ENCODE measurements at places on chromosomes 16 and 17. TPM values are rescaled to one million over a fixed set of nuclear protein-coding genes. Genes with fewer than 3 reads are reported as not detected.

- peak; percentile 18 for DNase-seq
Measured at GRCh38 chr16:82439678-82440293, 187.0 kb upstream of the CDH13 start.

GRCh38 chr17:32985050-32985756 is 6.4 kb upstream of the SPACA3 start:
- DNase-seq: no peak

The OSGIN1 gene
- 57.5 TPM for total RNA-seq

The TBC1D3C gene
- total RNA-seq: not detected

DNA sequence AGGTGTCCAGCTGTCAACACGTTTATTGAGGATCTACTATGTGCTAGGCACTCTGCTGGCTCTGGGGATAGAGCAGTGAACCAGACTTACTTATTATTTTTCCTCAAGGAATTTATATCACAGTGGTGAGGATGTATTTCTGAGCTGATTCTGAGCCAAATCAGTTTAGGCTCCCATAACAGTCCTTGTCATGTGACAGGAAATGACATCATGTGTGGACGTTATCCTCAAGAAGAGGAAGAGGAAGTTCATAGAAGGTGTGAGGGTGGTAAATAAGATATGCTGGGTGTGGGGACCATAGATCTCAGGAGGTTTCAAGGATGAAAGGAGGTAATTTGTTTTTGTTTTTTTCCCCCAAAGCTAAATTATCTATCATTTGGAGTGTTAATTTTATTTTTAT is 873.5 kb upstream of the EEF2KMT start:
- no peak for DNase-seq

GRCh38 chr17:45104907-45105624 is 27.2 kb downstream of the PLCD3 start:
- no peak for DNase-seq

The COL1A1 gene
- 1.2 TPM for total RNA-seq

DNA sequence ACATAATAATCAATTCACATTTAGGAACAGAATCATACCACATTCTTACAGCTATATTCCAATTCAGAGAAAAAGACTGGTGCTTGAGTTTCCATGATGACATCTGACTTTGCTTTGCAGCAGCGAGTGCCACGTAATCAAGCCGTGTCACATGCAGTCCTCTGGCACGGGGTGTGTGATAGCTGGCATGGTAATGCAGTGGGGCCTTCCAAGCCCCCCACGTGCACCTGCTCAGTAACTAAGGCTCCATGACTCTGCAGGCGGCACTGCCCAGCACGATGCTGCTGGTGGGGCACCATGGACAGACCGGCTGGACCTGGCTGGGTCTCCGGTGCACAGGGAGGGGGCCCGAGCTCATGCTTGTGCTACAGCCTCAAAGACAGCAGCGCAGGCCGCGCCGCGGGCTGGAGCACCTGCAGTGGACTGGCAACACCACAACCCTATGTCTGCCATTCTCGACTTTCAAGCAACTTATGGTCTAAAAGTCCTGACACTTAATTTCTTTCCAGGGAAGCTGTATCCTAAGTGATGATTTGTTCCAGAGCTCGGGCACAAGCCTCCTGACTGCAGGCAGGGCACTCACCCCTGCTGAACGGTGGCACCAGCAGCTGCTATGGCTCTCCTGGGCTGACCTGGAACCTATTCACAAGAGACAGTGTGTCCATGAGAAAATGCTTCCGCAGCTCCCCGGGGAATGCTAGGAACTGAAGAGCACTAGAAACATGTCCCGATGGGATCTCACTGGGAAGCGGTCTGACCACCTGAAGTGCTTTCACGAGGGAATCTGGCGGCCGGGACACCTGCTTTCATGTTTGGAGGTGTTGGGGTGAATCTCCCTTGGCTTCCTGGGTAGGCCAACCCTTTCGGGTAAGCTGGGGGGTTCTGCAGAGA is 99.5 kb upstream of the DNAH17 start:
- DNase-seq: no peak

- DNase-seq: no peak
Measured at GRCh38 chr17:29594519-29595090, 1.7 kb downstream of the ANKRD13B start.

DNA sequence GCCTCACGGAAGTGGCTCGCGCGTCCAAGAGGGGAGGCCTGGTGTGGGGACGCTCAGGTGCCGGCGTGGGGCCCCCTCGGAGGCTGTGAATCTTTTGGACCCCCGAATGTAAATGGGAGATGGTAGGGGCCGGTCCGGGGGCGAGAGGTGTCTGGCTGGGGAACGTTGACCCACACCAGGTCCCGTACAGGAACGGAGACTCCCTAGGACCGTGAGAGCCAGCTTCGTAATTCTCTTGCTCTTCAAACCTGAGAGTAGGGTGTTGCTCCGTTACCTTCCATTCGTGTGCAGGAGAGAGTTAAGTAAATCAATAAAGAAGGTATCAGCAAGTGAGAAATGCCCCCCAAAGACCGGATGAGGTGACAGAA is 481 bp downstream of the LYRM1 start:
- no peak for DNase-seq

The RRAD gene
- 0.66 TPM for total RNA-seq

DNA sequence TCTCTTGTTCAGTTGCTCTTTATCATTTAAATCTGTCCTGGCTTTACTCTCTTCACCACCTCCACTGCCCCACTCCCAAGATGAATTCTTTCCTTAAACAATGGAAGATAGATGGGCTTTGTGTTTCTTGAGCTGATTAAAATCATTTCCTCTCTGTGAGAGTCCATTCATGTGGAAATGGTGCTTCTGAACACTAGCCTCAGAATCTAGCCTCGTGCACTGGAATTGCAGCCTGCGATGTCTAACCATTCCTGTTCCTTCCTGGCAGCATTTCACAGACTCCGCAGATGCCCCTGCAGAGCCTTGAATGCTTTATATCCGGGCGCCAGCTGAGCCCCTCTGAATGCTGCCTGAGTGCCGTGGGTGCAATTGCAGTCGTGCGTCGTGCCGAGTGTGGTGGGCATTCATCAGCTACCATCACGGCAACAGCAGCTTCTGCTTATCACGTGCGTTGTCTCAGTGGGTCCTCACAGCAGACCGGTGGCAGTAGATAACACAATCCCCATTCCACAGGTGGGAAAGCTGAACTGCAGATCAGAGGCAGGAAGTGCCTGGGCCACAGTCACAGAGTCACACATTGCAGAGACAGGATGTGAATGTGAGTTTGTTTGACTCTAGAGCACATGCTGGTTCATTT is 172.8 kb upstream of the WSCD1 start:
- DNase-seq: no peak

The TMEM114 gene
- not detected for total RNA-seq

GRCh38 chr17:48052956-48053757 is 5.0 kb downstream of the NFE2L1 start:
- no peak for DNase-seq

The PRR11 gene
- total RNA-seq: 47.7 TPM

GRCh38 chr16:78976212-78976611 is 624.3 kb downstream of the MAF start:
- DNase-seq: no peak

GRCh38 chr16:48041981-48042421 is 113.8 kb downstream of the ABCC12 start:
- no peak for DNase-seq

DNA sequence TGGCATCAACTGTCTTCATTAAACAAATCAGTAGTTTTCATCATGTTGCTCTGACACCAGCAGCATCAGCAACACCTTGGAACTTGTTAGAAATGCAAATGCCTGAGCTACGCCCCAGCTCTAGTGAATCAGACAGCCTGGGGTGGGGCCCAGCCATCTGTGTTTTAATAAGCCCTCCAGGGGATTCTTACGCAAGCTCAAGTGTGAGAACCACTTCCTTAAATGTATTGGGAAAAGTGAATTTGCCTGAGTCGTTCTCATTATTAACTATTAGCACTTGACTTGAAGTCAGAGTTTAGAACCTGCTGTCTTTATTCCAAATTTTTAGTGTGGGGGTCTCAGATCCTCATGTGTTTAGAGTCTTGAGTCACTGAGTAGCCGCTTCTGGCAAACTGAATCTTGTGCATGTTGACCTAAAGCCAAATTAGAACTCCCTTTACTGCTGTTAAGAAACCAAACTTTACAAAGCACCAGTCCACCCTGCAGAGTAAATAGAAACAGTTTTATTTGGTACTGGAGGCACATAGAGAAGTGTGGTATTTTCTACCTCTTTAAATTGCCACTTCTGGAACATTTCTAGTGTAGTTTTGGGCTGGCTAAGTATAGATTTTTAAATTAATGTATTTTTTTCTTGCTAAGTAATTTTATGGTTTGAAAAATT is 137.4 kb upstream of the COX10 start:
- no peak for DNase-seq

- no peak for DNase-seq
Measured at GRCh38 chr17:71117466-71117865, 948.1 kb downstream of the KCNJ2 start.

The NEUROD2 gene
- not detected for total RNA-seq

The ANKS4B gene
- not detected for total RNA-seq

DNA sequence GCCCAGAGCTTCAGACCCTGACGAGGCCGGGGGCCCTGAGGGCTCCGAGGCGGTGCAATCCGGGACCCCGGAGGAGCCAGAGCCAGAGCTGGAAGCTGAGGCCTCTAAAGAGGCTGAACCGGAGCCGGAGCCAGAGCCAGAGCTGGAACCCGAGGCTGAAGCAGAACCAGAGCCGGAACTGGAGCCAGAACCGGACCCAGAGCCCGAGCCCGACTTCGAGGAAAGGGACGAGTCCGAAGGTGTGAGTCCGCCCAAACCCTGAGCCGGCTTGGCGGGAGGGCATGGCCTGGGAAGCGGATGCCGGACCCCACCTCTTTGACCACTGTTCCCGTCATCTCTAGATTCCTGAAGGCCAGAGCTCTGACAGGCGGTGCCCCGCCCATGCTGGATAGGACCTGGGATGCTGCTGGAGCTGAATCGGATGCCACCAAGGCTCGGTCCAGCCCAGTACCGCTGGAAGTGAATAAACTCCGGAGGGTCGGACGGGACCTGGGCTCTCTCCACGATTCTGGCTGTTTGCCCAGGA is 4.4 kb downstream of the NOL3 start:
- no peak for DNase-seq

DNA sequence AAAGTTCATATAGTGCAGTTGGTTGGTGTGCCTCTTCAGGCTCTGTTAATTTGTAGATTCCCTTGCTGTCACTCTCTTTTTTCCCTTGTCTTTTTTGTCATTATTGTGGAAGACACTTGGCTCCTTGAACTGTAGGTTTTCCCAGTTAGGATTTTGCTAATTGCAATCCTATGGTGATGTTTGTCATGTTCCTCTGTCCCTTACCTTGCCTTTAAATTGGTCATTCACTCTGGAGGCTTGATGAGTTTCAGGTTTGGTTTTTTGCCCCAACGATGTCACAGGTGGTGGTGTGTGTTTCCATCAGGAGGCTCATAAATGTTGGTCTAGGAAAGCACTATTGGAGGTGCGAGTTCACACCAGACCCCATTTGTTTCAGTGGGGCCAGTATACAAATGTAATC is 383.7 kb downstream of the SNX29 start:
- DNase-seq: no peak

- DNase-seq: no peak
Measured at GRCh38 chr17:28381141-28381825, 9.8 kb downstream of the SARM1 start.

DNA sequence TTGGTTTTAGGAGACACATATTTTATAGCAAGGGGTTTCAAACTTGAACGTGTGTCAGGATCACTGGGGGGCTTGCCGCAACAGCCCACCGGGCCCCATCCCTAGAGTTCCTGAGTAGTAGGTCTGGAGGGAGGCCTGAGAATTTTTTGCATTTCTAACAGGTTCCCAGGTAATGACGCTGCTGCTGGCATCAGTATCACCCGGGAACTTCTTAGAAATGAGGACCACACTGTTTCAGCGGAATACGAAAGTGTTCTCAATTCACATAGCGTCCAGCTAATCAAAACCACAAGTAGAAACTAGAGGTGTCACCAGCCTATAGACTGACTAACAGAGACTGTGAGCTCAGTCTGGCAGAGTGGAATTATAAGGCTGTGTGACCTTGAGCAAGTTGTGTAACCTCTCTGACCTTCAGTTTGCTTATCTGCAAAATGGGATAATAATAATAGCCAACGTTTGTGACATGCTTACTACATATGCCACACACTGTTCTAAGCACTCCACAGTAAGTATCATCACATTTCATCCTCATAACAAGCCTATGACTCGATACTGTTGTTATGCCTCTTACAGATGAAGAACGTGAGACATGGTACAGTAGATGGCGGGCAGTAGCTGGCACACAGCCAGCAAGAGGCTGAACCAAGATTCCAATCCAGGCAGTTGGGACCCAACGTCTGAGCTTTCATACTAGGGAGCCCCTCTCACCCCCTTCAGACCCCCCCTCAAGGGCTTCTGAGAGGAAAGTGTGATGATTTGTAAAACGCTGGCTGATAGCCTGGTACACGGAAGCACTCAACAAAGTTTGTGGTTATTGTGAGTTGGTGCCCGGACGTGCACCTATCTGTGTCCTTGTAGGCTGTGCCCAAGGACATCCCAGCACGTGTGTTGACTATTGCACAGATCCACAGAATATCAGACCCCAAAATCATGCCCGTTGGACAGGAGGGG is 4.6 kb upstream of the ICAM2 start:
- DNase-seq: no peak

DNA sequence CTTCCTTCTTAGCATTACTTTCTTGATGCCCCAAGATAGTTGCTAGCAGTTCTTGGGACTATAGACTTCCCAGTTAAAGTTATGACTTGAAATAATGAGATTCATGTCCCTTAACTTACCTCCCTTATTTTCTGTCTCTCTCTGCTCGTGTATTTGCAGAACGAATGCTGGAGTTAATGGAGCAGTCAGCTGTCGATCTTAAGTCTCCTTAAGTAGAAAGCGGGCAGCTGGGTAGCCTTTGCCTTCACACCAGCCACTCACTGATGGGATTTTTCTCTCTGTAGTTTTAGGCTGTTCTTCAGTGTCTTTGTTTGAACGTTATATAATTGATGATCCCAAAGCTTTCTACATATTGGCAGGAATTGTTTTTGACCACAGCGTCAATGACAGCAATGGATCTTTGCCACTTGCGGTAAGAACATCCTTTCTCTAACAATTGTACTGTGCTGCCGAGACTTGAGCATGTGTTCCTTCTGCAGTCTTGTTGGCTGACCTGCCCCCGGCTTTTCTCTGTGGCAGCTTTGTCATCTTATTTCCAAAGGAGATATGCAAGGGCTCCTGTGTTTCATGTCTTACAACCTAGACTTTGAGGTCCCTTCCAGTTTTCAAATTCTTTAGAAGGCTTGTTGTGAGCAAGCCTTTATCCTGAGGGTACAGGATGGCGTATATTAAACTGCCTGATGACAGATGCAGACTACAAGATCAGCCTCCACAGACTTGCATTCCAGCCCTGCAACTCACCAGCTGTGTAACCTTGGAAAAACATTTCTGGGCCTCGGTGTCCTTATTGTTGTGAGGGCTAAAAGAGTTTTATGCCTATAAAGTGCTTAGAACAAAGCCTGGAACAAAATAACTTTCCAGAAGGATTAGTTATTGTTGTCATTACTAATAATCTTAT is 25.1 kb upstream of the ABCA3 start:
- no peak for DNase-seq

- no peak for DNase-seq
Measured at GRCh38 chr16:35910409-35910808, 2451.0 kb downstream of the TP53TG3F start.

GRCh38 chr16:73339821-73340220 is 291.9 kb upstream of the ZFHX3 start:
- DNase-seq: no peak

Data from NCI-H460 (cell line).